HEK293T (cell line): ENCODE measurements at places on chromosomes 13 and 19.

DNA sequence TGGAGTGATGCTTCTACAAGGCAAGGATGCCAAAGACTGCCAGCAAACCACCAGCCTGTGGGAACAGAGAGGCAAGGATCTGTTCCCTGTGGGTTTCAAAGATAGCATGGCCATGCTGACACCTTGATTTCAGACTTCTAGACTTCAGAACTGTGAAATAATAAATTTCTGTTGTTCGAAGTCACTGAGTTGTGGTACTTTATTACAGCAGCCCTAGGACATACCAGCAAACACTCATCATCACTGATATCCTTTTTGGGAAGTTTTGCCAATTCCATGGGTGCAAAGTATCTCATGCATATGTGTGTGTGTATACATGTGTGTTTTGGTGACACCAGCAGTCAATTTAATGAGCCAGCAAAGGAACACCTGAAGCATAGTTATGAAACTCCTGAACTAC, 21.0 kb downstream of the LMO7 start:
- DNase-seq, result no peak

DNA sequence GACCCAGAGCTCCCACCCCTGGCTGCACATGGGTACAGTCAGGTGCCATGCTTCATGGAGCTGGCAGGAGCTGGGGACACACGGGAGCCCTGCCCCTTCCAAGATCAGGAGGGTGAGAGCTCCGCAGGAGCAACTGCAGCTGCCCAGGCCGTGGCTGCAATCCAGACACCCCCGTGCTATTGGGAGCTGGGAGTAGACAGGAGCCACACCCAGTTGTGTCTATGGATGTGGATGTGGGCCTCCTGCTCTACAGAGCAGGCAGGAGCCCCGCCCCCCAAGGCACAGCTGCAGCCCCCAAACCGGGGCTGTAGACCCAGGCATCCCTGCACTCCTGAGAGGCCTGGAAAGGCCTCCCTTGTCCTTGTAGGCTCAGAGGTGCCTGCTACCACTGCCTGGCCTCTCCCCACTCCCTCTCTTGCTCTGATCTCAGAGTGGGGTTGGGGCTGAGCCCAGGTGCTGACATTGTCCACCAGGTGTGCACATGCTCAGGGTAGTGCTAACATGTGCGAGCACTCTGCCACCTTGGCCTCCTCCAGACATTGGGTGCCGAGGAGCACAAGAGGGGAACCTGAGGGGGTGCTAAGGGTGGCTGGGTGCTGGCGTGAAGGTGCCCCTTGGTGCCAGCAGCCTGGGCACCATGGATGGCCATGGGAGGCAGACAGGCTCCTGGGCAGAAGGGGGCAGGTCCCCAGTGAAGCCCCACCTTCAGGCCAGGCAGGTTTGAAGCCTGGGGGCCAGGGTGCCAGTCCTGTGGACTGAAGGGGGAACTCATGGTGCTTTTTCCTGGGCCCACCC, 8.0 kb upstream of the BAX start:
- DNase-seq, result no peak

DNA sequence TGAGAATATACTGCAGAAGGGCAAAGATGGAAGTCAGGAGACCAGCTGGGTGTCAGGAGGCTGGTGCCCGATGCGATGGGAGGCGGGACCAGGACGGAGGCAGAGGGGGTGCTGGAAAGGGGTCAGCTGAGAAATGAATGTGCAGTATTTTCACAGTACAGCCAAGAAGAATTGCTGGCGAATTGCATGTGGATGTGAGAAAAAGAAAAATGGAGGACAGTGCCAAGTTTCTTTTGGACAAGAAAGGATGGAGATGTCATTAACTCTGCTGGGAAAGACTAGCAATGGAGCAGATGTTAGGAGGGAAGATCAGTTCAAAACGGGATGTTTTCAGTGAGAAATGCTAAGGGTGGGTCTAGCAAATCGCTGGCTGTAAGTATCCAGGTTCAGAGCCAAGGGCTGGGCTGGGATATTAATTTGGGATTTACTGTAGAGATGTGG, 7.0 kb downstream of the CRYL1 start:
- DNase-seq, result no peak

DNA sequence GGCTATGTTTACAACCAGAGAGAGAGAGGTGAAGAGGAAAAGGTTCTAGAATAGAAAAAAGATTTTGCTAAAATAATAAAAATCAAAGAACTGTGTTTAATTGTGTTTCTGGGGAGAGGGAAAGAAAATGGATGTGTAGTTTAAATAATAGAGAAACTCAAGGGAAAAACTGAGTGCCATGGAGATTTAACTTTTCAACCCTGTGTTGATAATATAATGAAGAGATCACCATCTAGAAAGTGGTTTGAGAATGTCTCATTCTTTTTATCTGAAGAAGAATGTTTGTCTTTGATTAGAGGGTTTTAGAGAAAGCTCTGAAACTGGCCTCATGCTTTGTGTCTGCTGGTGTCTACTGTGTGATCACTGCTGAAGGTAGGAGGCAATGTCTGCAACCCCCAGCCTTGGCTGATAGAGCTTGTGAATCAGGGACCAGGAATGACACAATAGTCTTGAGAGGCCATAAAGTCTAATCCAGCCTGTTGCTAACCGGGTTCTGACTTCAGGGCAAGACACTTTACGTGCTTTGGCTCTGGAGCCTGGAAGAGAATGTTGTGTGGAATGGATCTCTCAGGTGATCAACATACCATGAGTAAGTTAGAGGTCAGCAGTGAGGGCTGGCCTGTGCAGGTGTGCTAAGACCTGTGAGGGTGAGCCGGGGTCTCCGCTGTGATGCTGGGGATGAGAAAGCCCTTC, 5.4 kb downstream of the COL4A2 start:
- DNase-seq, result no peak

DNA sequence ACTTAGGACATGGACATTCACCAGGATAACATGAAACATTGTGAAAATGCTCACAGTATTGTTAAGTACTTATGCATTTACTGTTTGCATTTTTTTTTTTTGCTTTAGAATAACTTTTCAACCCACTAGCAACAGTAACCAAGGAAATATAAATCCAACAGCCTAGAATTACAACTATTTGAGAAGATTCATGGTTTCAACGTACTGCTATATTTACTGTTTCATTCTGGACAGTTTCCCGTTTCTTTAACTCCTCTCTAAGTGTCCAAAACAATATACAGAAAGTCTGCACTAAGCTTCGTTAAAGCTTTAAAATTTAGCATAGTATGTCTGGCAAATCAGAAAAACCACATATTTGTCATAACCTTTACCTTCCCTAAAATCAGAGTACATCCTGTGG, 2.7 kb downstream of the SMAD9 start:
- DNase-seq, result no peak

- no peak for DNase-seq
Observed at GRCh38 chr13:43918636-43919035, 38.9 kb downstream of the LACC1 start.

DNA sequence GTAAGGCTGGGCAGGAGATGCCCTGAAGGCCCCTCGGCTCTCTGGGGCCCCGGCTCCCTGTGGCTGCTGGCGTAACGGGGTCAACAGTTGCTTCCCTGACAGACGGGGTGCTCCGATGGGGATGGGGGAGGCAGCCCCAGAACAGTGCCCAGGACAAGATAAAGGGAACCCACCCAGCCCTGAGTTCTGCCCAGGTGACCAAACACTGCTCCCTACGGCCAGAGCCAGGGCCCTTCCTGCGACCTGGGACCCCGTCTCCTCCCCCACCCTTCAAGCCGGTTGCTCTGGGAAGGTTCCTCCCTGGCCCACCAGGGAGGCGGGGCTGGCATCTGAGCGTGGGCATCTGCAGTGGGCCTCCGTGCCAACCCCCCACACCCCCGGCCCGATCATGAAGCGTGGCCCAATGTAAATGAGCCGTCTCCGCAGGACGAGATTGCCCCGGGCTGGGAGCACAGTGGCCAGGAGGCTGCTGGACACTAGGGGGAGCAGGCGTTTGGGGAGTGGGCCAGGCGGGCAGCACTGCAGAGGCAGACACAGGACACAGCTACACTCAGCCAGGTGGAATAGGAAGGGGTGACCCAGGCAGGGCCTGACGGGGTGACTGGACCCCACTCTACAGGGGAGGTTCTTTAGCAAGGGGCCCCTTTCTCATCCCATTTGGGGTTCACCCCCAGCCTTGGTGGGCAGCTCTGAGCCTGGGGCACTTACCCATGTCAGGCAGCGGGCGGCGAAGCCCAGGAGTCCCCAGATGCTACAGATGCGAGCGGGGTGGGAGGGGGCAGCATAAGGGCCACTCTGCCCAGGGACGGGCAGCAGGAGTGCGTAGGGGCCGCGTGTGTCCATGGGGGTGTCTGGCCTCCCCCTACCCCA, 1.2 kb upstream of the NKPD1 start:
- DNase-seq, result peak; percentile 51

DNA sequence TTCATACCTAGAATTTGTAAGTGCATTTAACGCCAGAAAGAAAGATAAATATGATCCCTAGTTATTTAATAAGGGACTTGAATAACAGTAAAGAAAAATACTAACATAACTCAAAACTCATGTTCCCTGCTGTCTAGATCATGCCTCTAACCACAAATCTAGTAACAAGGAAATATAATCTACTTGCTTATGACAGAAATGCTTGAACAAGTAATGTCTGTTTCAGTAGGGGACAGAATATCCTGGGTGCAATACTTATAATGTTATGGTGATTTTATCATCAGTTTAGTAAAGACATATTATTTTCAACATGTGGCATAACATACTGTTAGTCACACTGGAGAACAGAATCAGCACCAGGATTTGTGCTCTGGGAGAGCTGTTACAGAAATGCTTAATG, 861.9 kb upstream of the SLITRK1 start:
- DNase-seq, result no peak

GRCh38 chr13:42699912-42700311, 81.5 kb upstream of the FAM216B start:
- DNase-seq, result no peak

- DNase-seq, result no peak
Observed at GRCh38 chr13:85334187-85334586, 465.0 kb downstream of the SLITRK6 start.

DNA sequence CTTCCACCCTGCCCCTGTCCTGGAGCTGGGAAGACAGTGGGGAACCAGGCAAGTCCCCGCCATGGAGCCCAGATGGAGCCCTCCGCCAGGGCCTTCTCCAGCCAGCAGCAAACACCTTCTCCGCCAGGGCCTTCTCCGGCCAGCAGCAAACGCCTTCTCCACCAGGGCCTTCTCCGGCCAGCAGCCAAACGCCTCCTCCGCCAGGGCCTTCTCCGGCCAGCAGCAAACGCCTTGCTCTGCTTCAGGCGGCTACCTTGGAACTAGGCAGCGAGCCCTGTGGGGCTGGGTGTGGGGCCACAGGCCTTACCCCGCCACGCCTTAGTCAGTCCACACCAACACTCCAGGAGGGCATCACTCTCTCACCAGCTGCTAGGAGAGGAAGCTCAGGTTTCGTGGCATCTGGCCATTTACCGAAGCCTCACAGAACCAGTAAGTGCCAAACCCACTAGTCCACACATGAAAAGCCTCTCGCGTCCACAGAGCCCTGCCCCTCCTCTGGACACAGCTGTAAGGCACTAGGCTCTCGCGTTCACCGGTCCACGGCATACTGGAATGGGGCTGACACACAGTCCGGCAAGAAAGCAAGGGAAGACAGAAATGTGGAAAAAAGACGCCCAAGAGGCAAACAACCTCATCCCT, 41.0 kb downstream of the MLLT1 start:
- DNase-seq, result no peak

DNA sequence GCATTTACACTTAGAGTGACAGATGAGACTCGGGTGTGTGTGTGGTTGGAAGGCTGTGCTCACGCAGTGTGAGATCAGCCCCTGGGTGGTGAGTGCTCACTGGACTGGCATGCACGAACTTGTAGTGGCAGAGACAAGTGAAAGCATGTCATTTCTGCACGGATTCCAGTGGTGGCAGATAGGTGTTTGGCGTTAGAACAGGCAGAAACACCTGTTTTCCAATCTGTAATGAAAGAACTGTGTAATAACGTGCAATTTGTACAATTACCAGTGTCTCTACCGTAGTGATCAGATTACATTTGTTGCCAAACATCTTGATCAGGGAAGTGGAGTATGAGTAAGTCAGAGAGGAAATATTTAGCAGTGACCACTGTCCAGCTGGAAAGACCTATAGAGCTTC, 8.2 kb downstream of the LAMP1 start:
- DNase-seq, result no peak
